ENCODE measurements at places on chromosomes 2 and 18.

DNA sequence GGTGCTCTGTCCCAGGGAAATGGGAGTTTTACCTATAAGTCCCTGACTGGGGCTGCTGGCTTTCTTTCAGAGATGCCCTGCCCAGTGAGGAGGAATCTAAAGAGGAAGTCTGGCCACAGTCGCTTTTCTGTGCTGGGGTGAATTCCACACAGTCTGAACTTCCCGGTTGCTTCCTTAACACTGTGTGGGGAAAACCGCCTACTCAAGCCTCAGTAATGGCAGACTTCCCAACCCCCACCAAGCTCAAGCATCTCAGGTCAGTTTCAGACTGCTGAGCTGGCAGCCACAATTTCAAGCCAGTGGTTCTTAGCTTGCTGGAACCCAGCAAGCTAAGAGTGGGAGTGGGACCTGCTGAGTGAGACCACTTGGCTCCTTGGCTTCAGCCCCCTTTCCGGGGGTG lies 54.9 kb downstream of the NUP35 start:
- DNase-seq = no peak

GRCh38 chr2:44118257-44118656 lies 50.4 kb upstream of the PPM1B start:
- no peak for DNase-seq

DNA sequence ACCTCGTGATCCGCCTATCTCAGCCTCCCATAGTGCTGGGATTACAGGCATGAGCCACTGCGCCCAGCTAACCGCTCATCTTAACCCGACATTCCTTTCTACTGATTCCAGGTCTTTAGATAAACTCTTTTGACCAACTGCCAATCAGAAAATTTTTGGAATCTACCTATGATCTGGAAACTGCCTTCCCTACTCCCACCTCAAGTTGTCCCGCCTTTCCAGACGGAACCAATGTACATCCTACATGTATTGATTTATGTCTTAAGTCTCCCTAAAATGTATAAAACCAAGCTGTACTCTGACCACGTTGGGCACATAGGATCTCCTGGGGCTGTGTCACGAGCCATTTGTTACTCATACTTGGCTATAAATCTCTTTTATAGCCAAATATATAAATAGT lies 3.2 kb upstream of the NEU2 start:
- DNase-seq = no peak

DNA sequence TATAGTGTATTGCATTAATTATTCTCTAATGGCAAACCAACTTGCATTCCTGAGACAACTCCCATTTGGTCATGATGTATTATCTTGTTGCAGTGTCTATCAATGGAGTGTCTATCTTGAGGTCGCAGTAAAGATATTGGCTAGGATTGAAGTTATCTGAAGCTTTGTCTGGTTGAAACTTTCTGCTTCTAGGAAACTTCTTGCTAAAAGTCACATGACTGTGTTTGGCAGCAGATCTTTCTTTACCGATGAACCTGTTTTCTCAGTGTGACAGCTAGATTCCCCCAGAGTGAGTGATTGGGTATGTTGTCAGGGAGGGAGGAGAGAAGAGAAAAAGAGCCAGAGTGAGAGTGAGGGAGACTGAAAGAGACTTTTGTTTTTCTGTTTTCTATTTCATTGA lies 119.6 kb downstream of the QPCT start:
- no peak for DNase-seq

DNA sequence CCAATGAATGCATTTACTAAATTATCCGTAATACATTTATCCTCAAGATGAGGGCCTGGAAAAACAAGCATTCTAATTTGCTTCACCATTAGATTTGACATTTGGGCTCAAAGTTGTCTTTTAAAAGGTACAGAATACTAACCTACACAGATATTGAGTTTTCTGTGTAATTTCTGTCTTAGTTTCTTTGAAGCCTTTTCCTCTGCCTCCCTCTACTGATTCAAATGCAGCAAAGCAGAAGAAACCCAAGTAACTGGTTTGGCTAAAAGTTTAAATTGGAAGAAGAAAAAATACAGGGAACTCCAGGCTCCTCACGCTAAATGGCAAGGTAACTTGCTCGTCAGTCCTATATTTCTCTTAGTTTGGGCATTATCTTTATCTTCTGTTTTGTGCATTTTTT lies 53.3 kb upstream of the SLC5A7 start:
- DNase-seq = no peak

DNA sequence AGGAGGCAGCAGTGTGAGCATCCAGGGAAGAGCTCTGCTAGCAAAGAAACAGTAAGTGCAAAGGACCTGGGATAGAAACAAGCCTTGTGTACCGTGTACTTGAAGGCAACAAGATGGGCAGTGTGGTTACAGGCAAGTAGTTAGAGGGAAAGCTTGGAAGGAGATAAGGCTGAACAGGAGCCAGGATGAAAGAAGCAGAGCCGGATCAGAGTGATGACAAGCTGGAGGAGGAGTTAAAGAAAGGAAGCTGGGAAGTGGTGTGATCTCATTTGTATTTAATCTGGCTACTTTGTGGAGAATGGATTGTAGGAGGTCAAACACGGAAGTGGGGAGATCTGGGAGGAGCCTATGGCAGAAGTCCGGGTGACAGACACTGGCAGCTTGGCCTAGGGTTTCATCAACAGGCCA lies 44.7 kb upstream of the VPS54 start:
- no peak for DNase-seq

GRCh38 chr2:126696644-126697520 lies 40.9 kb downstream of the GYPC start:
- DNase-seq = no peak

DNA sequence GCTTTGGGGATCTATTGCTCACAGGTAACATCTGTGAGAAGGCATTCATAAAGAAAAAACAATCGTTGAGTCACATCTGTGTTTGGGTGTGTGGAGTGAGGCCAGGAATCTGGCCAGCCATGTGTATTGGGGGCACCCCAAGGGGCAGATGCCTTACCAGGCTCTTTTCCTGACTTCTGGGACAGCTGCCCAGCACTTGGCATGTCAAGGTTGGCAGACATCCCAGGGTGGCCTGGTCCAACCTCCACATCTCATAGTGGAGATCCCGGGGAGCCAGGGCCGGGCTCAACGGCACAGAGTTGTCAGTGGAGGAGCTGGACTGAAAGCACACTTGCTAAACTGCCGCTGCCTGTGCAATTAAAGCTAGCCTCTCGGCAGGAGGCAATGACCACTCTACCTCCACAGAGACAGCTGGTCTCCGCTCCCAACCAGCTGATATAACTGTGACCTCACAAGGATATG lies 75.3 kb upstream of the MGAT4A start:
- DNase-seq = no peak

DNA sequence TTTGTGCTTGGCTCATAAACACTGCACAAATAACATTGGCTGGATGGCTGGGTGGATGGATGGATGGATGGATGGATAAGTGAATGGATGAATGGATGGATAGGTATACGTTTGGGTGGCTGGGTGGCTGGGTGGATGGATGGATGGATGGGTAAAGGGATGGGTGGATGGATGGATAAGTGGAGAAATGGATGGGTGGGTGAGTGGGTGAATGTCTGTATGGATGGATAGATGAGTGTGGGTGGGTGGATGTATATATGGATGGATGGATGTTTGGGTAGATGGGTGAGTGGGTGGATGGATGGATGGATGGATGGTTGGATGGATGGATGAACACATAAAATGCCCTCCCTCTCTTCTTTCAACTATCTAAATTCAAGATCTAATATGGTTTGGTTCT lies 38.1 kb downstream of the KCNF1 start:
- DNase-seq = no peak

Data from stimulated activated CD4-positive, alpha-beta T cell treated with anti-CD3 and anti-CD28 coated beads, Interleukin-15, amount 100 ng/mL, for 1 hour (primary cell).